Anterior cingulate cortex (tissue), 58 donors: ENCODE measurements at places on chromosomes 2 and 18.

DNA sequence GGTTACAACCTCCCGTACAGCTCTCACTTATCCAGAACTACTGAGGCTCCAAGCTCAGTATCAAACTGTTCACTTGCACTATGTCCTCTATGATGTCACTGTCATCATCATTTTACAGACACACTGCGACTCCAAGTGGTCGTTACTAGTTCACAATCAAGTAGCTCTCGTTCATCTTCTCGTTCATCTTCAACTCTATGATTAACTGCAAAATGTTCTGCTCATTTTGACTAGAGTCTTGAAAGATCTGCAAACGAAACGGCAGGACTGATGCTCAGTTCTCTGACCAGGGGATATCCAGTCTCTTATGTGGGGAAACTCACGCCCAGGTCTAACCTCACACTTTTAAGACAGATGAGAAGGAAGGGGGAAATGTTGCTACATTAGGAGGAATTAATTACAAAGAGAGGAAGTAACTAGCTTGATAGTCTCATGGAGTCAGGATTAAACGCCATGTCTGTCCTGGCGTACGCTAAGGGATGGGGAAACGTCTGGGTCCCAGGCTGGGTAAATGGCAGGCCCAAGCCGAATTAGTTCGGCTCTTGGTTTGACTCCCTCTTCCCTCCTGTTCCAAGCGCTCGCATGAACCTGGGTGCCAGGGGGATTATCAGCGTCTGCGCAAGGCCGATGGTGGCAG, 794 bp upstream of the CHCHD5 start:
- DNase-seq = no peak

- no peak for DNase-seq
Measured at GRCh38 chr2:58182527-58182926, 58.6 kb downstream of the FANCL start.

- no peak for DNase-seq
Measured at GRCh38 chr2:84884449-84884848, 3.6 kb upstream of the TRABD2A start.

DNA sequence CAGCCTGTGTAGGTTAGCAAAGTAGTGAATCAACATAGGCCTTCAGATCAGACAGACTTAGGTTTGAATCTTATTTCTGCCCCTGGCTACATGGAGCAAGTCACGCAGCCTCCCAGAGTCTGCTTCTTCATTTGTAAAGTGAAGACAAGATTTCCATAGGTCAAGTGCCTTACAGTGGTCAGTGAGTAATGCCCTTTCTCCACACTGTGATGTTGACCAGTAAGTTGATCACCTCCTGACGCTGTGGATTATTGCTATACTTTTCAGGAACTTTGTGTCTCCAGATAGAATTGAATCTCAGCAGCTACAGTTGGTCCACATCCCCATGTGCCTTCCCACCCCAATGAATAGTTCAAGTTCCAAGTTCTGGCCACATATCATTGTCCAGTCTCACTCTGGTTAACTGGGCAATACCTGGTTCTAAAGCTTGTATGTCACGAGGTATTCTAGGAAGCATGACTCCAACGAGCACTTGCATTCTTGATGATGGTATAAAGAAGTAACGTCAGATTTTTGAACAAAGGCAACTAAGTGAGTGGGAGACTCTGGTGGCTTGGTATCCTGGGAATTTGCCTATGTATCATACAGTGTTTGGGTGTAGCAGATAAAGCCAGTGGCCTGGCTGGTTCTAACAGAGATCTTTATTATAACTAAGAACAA, 2.1 kb upstream of the CLIP4 start:
- DNase-seq = no peak
